ENCODE measurements at places on chromosomes 7 and 10.

GRCh38 chr7:148304456-148304855 is 286.1 kb upstream of the C7orf33 start:
- no peak for DNase-seq

- no peak for DNase-seq
These were observed 154.8 kb upstream of the PRSS58 start for GRCh38 chr7:142412551-142413193.

- no peak for DNase-seq
These were observed 39.4 kb upstream of the NPFFR1 start for GRCh38 chr10:70323138-70323696.

DNA sequence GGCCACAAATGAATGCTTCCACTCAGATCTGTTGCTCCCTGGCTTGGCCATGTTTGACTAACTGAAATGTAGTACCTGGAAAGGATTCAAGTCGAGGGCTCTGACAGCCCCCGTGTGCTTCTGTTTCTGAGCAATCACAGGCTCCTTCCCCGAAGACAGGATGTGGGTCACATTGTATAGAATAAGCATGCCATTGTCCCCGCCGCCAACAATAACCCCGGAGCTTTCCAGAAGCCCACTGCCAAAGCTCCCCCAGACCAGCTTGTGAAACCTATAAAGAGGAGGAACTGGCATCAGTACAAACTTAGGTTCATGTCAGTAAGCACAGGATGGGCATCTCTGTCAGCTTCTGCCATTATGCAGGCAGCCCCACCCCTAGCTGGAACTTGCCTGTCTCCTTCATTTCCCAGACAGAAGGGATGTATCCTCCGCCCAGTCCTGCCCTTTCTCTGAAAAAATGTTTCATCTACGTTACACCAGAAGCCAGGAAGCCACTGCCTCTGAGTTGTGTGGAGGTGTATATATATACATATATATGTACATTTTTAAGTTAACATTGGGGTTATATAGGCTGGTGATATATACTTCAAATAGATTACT is 10.3 kb downstream of the SEC31B start:
- no peak for DNase-seq

- DNase-seq: no peak
These were observed 84.9 kb upstream of the MKI67 start for GRCh38 chr10:128211064-128211504.

DNA sequence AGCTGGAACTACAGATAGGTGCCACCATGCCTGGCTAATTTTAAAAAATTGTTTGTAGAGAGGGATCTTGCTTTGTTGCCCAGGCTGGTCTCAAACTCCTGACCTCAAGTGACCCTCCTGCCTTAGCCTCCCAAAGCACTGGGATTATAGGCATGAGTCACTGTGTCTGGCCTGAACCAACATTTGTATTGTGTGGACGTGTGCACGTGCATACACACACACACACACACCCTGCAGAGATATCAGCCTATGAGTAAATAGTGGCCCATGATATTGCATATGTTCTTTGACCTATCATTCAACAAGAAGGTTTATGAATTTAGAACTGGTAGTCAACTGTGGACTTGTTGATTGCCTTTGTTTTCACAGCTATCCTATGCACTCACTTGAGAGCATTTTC is 161.6 kb downstream of the BAMBI start:
- no peak for DNase-seq

GRCh38 chr10:50992356-50992901 is 81.9 kb upstream of the PRKG1 start:
- DNase-seq: no peak

- no peak for DNase-seq
These were observed 408.4 kb downstream of the SUGCT start for GRCh38 chr7:40542982-40543741.

GRCh38 chr10:68586606-68587305 is 26.6 kb downstream of the TET1 start:
- no peak for DNase-seq

- DNase-seq: no peak
These were observed 729.1 kb downstream of the TNS3 start for GRCh38 chr7:46852795-46853194.

GRCh38 chr10:79293841-79294581 is 53.3 kb upstream of the PPIF start:
- DNase-seq: no peak

- DNase-seq: peak; percentile 61
These were observed 27.1 kb downstream of the PRLHR start for GRCh38 chr10:118568327-118568848.

GRCh38 chr7:36659638-36660341 is 64.5 kb downstream of the AOAH start:
- no peak for DNase-seq

DNA sequence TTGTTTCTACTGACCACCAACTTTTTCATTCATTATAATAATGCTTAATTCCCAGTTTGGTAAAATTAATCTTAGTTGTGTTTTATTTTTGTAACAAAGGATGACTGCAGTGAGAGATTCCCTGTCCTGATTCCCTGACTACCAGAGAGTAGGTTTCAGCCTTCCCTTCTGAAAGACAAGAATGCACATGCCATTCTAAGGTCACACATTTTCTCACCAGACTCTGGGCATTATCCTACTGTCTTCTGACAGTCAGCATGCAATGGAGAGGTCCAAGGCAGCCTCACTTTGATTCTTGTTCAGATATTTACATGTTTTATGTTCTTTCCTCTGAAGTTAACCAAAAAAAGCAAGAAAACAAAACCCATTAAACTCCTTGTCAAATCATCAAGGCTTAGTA is 372.7 kb upstream of the CDC14C start:
- DNase-seq: no peak

DNA sequence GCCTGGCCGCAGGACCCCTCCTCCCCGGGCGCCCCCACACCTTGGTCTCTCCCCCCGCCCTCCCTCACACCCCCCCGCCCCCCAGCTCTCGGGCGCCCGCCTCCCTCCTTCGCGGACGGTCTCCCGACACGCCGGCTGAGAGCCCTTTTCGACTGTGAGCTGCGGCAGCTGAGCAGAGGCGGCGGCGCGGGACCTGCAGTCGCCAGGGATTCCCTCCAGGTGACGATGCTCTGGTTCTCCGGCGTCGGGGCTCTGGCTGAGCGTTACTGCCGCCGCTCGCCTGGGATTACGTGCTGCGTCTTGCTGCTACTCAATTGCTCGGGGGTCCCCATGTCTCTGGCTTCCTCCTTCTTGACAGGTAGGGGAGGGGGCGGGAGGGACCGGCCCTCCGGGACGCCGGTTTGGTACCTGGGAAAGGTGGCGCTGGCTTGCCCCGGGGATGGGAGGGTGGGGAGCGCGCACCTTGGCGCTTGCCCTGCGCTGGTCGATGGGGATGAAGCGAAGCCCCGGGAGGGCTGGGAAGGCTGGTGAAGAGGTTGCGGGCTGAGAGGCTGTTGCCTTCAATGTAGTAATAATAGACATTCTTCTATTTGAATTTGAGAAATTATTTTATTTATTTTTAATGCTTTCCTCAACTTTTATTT is at the start of gene BMPER:
BMPER (plus strand) TSS at position 151 of the 644 bp plus-strand sequence; CDS start at position 226, 75 bp downstream.
- DNase-seq: peak; percentile 50

- no peak for DNase-seq
These were observed 10.2 kb upstream of the HSPA12A start for GRCh38 chr10:116752563-116752962.

- DNase-seq: no peak
These were observed 29.7 kb upstream of the SCIN start for GRCh38 chr7:12540850-12541249.

GRCh38 chr7:2886900-2887299 is 42.8 kb upstream of the GNA12 start:
- DNase-seq: peak; percentile 68
